Urinary bladder (tissue), 4 donors: ENCODE measurements at places on chromosomes 2 and 18.

DNA sequence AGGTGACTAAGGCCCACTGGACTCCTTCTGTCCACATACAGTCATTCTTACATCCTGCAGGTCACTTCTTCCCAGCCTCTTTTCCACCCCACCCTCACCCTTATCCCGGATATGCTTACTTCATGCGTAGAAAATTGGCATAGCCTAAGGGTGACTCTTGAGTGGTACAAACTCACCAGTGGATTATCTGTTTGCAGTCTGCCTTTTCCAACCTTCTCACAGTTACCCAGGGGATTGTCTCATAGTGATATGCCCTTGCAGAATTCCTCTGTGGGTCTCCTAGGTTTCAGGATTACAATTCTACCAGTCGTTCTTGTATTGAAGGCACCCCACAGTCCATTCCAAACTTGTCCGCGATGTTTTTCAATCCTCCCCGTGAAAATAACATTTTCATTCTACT is 752.9 kb upstream of the HS6ST1 start:
- no peak for DNase-seq

DNA sequence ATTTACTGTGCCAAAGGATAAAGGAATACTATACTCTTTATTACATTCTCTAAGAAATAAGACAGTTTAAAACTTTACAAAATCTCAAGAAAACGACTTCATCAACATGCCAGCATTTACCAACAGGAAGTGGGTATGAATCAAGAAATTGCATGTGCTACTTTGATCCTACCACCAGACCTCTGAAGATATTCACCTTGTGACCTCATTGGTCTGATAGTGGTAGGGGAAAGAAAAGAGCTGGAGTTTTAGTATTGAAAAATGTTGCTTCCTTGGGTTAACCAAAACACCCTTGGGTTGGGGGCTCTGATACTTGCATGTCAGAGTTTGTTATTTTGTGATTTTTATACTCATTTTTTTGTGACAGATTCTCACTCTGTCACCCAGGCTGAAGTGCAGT is 84.1 kb upstream of the LPIN2 start:
- DNase-seq: no peak

DNA sequence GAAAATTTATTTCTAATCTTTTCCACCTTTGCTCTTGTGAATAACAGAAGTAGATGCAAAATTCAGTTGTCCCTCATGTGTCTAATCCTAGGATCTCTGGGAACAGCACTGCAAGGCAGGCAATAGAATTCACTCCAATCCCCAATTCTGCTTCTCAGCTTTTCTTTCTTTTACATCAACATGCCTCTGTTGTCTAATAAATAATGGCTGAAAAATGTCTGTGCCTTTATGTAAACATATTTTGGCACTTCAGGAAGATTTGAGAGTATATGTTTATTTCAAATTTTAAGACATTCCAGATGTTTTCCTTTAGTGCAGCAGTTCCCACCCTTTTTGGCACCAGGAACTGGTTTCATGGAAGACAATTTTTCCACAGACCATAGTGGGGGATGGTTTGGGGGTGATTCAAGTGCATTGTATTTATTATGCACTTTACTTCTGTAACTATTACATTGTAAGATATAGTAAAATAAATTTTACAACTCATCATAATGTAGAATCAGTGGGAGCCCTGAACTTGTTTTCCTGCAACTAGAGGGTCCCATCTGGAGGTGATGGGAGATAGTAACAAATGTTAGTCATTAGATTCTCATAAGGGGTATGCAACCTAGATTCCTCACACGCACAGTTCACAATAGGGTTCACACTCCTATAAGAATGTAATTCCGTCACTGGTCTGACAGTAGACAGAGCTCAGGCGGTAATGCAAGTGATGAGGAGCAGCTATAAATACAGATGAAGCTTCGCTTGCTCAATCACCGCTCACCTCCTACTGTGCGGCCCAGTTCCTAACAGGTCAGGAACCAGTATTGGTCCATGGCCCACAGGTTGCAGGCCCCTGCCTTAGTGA is 590.3 kb upstream of the CNTNAP5 start:
- DNase-seq: peak; percentile 49

DNA sequence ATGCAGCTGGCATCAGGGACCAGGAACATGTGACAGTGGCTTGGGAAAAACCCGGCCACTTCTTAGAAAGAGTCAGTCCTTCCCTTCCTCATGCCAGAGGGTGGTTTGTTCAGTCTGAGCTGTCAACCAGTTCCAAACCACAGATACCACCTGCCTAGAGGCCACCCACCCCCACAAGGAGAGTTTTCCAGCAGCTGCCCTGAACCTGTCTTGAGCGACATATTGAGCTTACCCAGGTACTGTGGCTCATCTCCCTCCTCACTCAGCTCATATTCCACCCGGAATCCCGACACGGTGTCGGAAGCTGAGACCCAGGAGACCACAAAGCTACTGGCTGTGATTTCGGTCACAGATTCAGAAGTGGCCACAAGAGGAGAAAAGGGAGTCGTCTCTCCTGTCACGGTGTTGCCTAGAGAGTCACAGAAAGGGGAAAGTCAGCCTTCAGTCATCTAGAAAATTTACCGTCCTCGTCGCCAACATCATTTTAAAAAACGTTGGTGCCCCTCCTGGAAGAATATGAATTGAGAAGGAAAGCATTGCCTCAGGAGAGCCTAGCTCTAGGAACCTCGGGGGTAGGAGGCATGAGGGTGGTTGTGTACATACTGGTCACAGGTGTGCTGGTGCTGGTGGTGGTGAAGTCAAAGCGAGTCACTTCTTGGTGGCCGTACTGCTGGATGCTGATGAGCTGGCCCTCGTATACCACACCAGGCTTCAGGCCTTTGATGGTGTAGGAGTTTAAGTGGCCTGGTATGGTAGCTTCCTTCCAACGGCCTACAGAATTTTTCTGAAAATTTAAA is 26.3 kb downstream of the FN1 start:
- no peak for DNase-seq

DNA sequence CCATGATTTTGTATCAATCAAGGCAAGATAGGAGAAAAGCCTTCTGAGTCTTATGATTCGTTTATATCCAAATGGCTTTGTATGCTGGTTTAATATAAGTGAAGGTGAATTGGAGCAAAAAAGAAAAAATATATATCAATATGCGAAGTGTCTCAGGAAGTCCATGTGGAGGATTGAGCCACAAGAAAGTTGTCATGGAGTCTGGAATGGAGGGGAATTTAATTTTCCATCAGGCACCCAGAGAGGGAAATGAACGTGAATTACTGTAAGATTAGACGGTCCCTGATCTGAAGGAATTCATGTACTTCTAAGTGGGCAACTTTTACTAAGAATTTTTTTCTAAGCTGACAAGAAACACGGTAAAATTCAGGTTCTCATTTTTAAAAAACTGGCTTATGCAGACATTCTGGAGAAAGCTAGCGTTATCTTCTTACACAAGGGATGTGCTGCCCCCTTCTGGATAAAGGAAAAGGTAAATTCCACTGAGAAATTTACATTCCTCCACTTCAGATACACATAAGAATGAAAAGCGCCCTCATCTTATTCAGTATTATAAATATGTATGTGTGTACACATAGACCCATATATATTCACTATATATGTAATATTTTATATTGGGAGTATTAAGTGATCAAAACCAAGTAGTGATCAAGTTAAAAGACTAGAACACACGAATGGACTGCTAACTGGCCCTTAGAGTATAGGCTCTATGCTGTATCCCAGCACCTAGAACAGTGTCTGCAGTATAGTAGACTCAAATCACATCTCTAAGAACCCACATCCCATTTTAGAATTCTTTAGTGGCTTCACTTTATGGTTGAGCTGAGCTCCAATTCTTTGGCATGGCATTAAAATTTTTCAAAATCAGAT is 289.0 kb upstream of the TFPI start:
- no peak for DNase-seq

GRCh38 chr2:206423147-206423546 is 20.2 kb upstream of the ADAM23 start:
- no peak for DNase-seq

DNA sequence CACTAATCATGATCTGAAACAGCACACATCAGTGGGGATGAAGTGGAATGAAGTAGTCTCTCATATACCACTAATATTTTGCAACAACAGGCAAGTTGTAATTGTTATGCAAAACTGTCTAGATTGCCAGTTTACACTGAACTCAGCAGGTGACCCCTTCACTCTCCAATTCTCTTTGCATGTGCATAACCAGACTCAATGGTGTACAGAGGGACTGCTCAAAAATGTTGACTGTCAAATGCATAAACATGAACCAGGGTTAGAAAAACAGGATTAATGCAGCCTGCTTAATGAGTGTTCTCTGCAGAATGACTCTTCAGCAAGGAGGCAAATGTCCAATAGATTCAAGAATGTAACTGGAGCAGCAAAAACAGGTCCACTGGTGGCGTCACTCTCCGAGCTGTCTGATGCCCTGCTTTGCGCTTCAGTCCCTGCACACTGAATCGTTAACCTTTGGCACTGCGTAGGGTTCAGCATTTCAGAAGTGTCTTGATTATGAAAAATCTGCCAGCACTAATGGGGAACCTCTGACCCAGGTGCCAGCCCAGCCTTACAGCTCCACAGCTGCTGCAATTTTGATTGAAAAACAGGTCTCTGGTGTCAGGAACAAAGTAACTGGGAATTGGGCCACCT is 209.3 kb downstream of the TDRD15 start:
- DNase-seq: no peak

GRCh38 chr2:29662861-29663260 is 258.5 kb downstream of the ALK start:
- no peak for DNase-seq

GRCh38 chr2:172572981-172573380 is 17.1 kb downstream of the PDK1 start:
- no peak for DNase-seq

GRCh38 chr2:206457188-206457634 is 13.9 kb downstream of the ADAM23 start:
- no peak for DNase-seq

- no peak for DNase-seq
Measured at GRCh38 chr2:179521944-179522343, 257.3 kb upstream of the SESTD1 start.

DNA sequence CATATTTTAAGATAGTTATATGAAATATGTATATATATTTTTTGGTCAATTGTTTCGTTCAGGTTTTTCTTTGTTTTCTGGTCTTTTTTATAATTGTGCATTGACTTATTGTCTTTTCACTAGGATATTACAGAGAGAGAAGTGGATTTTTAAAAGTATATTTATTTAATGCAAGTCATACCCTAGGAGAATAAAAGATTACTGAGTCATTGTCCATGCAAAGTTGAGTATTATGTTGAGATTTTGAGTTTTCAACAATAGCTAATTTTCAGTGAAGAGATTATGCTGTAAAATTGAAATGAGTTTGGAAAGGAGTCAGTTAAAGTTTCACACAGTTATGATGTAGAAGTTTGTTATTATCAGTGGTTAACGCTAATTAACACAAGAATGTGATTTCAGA is 203.6 kb upstream of the SPRED2 start:
- no peak for DNase-seq

GRCh38 chr2:236702657-236703372 is 133.2 kb downstream of the ACKR3 start:
- DNase-seq: no peak

DNA sequence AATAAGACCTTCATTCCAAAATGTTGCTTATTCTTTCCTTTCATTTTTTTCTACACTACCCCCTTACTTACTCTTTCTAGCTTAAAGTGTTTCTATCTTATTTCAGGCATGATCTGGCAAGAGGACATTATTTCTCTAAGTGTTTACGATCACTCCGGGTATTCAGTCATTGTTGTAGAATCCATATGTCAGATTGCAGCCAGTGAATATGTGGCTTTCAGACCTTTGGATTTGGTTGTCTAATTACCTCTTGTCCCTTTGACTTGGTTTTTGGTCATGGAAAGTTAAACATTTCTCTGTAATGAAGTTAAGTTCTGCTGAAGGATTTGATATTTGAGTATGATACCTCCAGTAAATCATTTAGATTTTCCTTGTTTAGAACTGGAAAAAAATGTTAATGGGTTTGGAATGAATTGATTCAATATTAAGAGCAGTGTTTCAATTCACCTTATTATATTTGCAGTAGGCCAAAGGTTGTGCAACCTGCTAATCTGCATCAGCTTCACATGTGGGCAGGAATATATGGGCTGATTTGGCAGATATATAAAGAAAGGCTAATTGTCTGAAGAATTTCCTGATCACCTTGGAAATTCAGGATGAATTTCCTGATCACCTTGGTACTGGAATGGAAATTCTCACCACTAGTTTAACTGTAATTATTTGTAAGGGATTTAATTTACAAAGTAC is 154.9 kb downstream of the PRPF40A start:
- no peak for DNase-seq

DNA sequence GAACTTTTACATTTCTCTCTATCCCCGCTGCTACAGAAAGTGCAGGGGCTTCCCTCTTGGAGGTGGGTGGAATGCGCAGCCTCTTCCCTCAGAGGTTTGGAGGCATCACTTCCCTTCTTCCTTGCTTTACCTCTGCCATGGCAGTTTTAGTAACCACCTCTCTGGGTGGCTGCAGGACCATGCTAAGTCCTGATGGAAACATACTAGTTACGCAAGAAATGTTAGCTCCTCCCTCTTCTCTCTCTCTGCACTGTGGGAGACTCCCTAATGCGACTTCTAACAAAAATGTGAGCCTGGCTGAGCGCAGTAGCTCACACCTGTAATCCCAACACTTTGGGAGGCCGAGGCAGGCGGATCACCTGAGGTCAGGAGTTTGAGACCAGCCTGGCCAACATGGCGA is 116.8 kb upstream of the RAB6C start:
- DNase-seq: no peak

DNA sequence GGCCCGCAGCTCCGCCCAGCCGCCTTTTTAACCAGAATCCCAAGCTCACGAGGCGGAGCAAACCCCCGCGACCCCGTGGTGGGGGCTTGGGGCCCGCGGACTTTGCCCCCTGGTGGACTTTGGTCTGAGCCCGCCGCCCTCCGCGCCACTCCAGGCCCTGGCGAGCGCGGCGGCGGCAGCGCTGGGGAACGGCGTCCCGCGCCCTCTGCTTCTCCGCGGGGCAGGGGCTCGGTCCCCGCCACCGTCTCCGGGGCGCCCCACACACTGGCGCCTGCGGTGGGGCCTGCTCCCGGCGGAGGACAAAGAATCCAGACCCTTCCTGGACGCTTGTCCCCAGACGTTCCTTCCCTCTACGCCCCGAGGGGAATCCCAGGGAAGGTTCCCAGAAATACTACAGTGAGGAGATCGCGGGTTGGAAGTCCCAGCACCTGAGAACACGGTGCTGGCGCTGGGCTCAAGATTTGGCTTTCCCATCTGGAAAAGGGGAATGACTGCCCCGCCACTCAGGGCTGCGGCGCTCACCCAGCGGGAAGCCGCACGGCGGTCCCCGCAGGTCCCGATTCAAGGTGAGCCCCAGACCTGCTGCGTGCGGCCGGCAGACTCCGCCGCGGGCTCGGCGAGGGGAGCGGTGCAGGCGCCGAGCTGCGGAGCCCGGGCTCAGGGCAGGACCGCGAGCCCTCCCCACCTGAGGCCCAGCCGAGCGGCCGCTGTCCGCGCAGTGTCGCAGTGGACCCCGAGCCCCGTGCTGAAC is at the start of gene HAAO:
Gene HAAO (minus strand): TSS at position 1 of the 751 bp plus-strand sequence. CDS start 47 bp downstream, outside the sequence.
- no peak for DNase-seq

DNA sequence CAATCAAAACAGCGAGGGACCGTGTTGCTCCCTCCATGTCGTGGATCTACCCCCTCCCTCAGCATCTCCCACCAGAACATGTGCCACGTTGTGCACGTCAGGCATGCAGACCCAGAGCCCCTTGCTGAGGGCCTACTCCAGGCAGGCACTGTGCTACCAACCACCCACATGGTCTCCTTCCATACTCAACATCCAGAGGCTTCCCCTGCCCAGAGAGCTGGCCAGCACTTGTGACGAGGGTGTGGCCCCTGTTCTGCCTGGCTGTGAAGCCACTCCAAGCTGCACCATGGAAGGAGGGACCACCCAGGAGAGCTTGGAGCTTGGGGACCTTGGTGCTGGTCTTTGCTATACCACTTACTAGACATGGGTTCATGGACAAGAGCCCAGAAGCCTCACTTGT is 40.5 kb downstream of the REEP1 start:
- no peak for DNase-seq
